ENCODE measurements at places on chromosomes 3 and 15.

DNA sequence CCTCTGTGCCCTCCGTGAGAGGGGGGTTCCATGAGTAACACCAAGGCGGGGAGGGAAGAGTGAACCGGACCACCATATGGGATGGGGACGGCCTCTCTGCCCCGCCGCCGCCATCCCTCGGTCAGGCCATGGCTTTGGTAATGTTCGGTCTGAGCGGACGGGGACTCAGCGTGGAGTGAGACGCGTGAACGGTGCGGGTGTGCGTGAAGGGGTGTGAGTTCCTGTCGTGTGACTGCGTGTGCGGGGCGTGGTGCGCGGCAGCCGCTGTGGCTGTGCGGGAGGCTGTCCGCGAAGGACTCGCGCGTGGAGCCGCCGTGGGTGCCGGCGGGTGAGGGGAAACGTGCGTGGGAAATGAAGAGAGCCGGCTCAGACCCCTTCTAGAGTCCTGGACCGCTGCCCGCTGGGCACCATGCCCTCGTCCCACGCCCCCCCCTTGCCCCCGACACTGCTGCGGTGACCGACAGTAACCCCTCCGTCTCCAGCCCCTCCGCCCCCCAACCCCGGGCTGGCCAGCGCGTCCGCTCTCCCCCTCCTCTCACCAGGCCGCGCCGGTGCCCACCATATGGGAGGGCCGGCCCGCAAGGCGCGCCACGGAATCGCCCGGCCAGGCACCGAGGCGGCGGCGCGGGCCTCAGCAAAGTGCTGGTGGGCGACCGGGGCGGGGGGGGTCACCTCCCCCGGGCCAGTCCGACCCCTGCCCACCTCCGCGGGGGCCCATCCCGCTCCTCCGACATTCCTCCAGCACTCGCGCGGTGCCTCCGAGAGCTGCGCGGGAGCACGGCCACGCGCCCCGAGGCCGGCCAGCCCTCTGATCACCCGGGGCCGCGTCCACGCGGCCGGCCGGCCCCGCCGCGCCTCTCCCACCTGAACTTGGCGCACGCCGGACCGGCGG lies 589 bp downstream of the KLF15 start:
- DNase-seq: no peak

DNA sequence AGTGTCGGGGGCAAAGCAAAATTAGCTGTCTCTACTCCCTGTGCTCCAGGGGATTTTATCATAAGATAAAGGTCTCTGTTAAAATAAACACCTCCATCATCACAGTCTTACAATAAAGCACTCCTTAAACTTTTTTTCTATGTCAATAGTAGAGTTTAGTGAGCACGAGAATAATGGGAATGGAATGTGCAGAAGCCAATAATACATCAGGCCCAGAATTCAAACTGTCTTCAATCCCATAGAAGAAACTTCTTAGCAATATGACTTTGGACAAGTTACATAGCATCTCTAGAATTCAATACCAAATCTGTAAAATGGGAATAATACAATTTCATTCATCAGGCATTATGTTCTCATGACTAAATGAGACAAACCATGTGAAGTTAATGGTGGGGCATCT lies 49.0 kb upstream of the EPHA3 start:
- no peak for DNase-seq

- no peak for DNase-seq
Observed at GRCh38 chr15:38533926-38534325, 30.7 kb downstream of the RASGRP1 start.

GRCh38 chr3:194257916-194258668 lies 93.0 kb downstream of the CPN2 start:
- no peak for DNase-seq

- DNase-seq: no peak
Observed at GRCh38 chr3:156443079-156443478, 111.8 kb downstream of the SSR3 start.

- DNase-seq: no peak
Observed at GRCh38 chr3:94611596-94611995, 548.7 kb downstream of the NSUN3 start.

DNA sequence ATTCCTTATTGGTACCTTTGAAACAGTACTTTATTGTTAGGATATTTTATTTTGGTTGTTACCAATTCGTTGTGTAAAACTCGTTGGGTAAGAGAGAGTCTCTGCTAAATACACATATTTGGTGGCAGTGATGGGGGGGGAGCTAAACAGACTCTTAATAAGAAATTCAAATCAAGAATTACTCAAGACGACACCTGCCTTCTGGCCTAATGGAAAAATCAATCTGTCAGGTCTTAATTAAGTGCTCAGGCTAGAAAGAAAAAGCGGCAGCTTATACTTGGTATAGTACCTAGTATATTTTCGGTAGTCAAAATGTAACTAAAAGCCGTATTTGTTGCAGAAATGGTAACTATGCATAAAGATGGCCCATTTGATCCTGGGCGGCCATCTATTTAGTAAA lies 18.2 kb downstream of the FOXP1 start:
- no peak for DNase-seq

- DNase-seq: no peak
Observed at GRCh38 chr3:194781617-194782016, 95.9 kb downstream of the FAM43A start.

DNA sequence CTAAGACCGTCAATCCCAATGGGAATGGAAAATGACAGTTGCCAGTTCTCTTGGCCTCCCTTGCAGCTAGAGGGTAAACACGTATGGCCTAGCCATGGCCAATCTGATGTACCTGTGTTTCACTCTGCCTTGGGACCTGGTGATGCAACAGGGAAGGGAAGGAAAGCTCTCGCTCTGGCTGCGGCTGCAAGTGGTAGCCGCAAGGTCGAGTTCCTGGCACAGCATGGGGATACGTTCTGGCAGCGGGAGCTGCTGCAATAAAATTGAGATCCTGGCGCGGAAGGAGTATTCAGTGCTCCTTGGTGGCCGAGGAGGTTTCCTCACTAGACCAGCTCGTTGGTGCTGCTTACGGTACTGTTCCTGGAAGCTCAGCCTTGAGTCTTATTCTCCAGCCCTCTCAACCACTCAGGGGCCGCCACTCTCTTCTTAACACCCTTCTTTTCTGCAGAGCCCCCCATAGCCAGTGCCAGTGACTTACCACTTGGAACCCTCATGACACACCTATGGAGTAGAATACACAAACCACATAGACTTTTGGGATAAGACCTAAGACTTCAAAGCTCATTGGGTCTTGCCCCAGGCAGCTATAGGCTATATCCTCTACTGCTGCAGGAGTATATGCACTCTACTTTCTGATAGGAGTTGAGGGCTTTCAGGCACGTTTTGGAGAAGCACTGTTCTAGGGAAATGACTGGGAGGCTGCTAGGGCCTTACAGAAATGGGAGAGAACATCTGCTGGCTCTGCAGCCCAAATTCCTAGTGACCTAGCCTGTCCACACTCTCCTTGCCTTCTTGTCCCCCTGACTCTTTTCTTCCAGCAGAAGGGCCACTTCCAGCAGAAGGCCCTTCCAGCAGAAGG lies 2.7 kb downstream of the KY start:
- DNase-seq: no peak

All from stimulated activated CD4-positive, alpha-beta T cell treated with anti-CD3 and anti-CD28 coated beads, Interleukin-1b, Interleukin-23, amount 100 ng/mL, for 24 hours (primary cell).